ENCODE measurements at places on chromosomes 4 and X.
A peak's percentile ranks its signal among the peaks of the same experiment; 100 is the strongest.

DNA sequence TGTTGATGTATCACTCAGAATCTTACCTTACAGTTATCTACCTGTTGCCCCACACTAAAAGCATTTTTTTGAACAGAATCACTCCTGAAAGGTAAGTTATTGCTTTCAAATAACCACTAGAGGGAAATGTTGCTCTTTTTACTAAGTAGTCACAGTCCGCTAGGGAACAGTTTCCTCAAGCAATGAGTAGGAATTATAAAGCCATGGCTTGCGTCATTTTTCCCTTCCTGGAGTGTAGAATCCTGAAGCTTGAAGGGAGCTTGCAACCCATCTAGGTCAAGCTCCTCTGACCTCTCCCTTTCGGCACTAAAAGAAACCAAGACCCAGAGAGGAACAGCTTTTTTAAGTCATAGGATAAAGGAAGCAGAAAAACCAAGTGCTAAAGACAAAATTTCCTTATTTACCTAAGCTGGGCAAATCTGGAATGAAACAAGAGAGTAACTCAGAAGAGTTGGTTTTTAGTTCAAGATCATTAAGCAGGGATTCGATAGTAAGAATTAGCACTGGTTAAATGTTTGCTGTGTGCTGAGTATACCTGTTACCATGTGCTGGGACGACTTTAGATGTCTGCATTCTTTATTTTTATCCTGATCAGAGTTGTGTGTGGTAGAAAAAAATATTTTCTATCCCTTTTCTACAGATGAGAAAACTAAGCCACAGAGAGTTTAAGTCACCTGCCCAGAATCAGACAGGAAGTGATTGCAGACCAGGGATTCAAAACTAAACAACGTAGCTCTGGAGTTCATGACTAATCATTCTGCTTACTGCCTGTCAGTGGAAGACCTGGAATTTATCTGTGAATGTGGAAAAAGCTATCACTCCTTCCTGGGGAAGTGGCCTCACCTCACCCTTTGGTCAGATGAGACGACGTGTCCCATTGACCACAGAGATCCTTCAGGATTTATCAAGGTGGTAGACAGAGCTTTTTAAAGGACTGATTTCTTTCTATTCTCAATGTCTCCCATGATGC is 631.5 kb downstream of the RAB28 start:
- peak; percentile 77 for DNase-seq

DNA sequence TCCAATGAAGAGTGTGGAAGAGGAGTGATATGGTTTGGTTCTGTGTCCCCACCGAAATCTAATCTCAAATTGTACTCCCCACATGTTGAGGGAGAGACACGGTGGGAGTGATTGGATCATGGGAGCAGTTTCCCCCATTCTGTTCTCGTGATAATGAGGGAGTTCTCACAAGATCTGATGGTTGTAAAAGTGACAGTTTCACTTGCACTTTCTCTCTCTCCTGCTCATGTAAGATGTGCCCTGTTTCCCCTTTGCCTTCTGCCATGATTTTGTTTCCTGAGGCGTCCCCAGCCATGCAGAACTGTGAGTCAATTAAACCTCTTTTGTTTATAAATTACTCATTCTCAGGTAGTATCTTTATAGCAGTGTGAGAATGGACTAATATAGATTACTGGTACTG is 39.6 kb downstream of the FAM47C start:
- DNase-seq, result no peak

DNA sequence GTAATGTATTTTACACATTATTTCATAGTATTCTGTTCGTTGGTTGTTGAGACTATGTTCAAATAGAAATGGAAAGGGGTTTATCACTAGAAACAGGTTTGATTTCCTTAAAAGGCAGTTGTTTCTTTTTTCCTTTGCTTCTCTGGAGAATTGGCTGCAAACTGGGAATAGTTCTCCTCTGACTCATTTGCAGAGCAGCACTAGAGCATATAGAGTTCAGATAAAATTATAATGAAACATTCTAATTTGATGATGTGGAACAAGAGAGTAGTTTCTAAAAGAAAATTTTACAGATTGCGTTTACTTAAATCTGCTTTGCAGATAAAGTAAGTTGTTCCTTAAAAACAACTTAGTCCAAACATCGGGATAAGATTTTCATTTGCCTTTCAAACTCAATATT is 29.7 kb downstream of the SYNPO2 start:
- DNase-seq, result no peak

DNA sequence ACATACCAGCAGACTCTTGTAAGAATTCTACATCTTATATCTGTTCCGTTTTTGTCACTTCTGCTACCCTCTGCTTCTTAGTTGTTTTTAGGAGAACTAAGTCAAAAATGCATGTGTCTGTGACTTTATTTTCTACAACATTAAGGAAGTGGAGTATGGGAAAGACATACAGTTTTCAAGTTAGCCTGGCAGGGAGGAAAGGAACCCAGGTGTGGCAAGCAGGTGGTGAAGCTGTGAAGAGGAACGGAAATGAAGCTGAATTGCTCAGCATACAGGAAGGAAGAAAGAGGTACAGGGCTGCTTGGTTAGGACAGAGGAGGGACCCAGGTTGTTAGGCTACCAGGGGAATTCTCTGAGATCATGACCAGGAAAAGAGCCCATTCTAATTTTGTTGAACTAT is 9.4 kb downstream of the GPRIN3 start:
- DNase-seq, result peak; percentile 36

GRCh38 chrX:130393451-130394074 is 8.1 kb upstream of the GPR119 start:
- DNase-seq, result peak; percentile 8

GRCh38 chr4:107835406-107835805 is 10.7 kb downstream of the SGMS2 start:
- no peak for DNase-seq

GRCh38 chrX:123959281-123960063 is 2.0 kb upstream of the STAG2 start:
- DNase-seq, result peak; percentile 29

- no peak for DNase-seq
Measured at GRCh38 chrX:132068405-132068804, 45.3 kb downstream of the STK26 start.

GRCh38 chr4:8606476-8606875 is 13.9 kb downstream of the CPZ start:
- DNase-seq, result no peak

Measured in NCI-H2081 (cell line).